ELR (cell line): ENCODE measurements at places on chromosomes 3 and 15.

DNA sequence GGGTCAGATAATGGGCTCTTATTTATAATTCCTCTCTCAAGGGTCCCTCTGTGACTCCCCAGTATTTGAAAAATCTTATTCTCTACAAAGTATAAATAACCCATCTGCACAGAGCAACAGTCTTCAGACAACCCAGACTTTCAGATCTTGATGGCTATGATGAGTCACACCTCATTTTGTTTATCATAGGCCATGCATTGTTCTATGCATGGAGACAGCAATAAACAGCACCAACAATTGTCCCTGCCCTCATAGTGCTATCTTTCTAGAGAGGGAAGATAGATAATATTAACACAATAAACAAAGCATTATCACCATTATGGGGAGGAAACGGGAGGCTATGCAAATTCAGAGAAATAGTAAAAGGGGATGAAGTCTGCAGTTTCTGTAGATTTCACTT is 13.4 kb downstream of the FHIT start:
- no peak for DNase-seq

DNA sequence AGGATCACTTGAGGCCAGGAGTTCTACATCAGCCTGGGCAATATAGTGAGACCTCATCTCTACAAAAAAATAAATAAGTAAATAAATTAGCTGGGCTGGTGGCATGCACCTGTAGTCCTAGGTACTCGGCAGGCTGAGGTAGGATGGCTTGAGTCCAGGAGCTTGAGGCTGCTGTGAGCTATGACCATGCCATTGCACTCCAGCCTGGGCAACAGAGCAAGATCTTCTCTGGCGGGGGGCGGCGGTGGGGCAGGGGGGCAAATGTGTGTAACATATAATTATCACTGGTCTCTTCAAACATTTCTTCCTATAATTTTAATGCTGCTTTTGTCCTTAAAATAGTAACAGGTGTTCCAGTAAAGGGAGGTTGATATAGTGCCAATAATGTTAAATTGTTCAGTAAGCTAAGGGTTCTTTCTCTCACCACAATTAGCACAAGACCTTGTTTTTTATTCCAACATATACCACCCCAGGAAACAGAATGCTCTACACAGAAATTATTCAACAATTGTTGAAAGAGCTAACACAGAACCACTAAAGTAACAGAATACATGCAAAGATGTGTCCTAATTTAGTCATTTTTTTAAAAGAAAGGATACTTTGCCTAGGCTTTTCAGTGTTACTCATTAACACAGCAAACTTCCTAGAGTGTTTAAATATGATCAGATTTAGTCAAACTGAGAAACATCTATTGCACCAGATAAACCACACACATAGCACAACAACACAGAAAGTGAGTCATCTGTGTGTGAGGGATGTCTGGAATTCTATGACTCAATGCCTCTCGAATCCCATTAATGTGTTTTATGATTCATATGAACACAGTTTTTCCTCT is 29.1 kb downstream of the ANKRD28 start:
- DNase-seq = peak; percentile 97

GRCh38 chr3:50242851-50243542 is 7.0 kb downstream of the GNAI2 start:
- peak; percentile 83 for DNase-seq

- DNase-seq = no peak
These were observed 104.6 kb downstream of the ZIC4 start for GRCh38 chr3:147301781-147302180.

- no peak for DNase-seq
These were observed 8.2 kb upstream of the PAQR5 start for GRCh38 chr15:69290346-69291164.
